ENCODE measurements at places on chromosomes 2 and 18.

- DNase-seq, result peak; percentile 60
Measured at GRCh38 chr18:48410095-48410920, 1.1 kb upstream of the ZBTB7C start.

DNA sequence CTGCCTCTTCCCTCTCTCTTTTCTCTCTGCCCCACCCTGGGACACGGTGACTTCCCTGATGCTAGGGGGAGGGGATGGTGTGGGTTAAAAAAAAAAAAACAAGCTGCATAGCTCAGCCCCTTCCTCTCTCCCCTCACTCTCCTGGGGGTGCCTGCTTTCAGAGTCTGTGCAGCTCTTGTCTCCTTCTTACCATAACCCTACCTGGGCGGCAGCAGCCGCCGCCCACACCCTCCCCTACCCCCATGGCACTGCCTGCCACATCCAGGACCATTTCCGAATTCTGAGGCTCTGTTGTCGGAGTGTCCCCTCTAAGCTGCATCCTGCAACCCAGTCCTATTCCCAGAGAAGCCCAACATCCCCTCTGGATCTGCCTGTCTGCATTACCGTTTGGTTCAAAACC is 16.0 kb downstream of the TTC32 start:
- no peak for DNase-seq

DNA sequence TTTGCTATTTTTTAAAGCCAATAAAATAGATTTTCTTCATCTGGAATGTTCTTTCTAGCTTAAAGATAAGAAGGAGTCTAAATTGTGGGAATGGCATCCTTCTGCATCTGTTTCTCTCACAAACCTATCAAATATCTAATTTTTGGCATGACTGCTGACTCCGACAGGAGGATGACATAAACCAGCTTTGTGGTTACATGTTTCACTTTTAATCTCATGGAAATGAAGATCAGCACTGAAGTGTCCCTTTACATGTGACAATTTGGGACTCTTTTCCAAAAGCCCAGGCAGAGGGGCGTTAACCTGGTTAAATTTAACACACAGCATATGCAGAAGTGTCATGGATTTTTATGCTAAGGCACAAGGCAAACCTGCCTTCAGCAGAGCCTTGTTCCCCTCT is 694.7 kb downstream of the ARHGAP15 start:
- DNase-seq, result no peak

DNA sequence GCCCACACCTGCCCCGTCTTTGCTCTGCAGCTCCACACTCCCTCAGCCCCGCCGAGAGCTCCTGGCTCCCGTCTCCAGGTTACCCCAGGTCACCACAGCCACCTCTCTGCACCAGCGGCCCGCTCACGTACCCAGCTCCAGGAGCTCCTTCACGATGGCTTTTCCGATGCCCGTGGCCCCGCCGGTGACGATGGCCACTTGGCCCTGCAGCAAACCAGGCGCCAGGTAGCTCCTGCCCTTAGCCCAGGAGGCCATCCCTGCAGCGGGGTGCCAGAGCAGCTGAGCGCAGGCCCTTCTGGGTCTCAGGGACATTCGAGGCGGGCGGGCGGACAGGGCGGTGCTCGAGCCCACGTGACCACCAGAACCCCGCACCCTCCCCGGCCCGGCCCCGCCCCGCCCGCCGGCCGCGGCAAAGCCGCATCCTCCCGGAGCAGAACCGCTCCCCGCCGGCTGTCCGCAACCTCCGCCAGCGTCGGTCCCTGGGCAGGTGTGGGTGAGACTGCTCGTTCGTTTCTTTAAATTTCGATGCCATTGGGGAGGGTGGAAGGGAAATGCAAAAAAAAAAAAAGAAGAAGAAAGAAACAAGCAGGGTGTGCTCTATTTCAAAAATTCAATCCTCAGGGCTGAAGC is at the start of the genes PECR and TMEM169:
TSS of gene PECR (minus strand) at position 323 of the 630 bp plus-strand sequence. CDS start at position 255, 68 bp downstream.
TSS of gene TMEM169 (plus strand) at position 433 of the 630 bp plus-strand sequence. CDS start 14,045 bp downstream, outside the sequence.
- peak; percentile 57 for DNase-seq

DNA sequence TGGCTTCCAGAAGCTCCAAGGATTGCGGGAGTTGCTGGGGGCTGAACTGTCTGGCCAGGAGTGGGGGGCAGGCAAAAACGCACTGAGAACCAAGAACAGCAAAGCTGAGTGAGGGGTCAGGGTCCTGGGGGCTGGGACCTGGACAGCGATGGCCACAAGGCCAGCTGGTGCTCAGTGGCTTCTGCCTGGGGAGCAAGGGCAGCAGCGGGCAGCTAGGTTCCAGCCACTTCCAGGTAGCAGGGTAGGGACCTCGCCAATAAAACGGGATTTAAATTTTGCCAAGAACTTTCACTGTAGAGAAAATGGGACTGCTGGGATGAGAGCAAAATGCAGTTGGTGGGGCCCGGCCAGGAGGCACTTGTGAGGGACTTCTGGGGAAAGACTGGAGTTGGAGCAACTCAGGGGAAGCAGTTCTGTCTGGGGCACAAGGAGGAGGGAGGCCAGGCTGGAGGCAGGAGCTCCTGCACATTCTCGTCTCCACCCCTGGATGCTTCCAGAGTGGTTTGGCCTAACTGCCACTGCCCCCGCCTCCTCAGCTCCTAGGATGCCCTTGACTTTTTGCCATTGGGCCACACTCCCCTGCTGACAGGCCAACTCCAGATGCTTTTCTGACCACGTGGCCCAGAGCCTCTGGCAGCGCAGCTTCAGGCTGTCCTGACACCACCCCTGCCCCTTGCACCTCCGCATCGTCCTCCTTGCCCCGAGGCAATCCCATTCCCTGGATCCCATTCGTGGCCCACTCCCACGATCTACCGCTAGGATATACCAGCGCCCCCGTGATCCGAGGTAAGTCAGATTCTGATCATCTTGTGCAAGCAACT is 5.5 kb upstream of the CCDC74A start:
- no peak for DNase-seq

GRCh38 chr2:215740071-215740470 is 273.3 kb downstream of the MREG start:
- DNase-seq, result no peak

- DNase-seq, result no peak
Measured at GRCh38 chr2:10720306-10720705, 1.1 kb upstream of the ATP6V1C2 start.

DNA sequence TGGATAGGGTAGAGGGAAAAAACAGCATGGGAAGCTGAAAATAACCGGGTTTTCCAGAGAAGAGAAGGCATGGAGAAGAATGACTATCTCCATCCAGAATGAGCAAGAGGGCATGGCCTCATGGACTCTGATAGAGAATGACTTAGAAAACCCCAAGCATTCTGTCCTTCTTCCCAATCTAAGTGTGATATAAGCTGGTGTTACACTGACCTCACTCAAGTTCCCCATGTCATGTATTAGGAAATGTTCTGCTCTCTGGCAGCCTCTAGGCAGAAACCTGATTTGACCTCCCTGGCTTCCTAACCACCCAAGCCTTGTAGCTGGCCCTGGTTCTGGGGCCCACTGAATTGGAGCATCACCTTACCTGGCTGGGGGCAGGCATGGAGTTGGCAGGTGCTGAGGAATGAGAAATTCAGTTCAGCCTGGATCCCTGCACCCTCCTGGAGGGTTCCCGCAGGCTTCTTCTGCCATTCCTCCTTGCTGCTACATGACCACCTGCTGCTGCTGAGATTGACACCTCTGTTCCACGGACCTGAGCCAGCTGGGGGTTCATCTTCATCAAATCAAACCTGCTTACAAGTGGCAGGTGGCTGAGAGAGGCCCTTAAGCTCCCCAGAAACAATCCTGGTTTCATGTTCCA is 5.2 kb upstream of the SIGLEC15 start:
- no peak for DNase-seq

DNA sequence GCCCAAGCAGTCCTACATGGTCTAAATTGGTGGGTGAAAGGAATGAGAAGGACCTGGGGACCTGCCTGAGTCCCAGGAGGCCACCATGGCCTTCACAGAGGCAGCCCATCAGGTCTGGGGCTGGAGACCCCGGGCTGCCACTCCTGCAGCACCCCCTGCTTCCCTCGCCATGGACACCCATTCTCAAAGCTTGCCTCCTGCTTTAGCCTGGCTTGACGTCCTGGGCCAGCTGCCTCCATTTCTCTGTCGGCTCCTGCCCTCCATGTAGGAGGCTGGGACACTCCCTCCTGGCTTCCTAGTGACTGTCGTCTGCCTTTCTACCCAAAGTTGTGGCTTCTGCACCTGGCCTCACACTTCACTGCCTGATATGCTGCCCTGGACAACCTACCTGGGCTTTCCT is 198.6 kb downstream of the FAM210A start:
- DNase-seq, result no peak
